ENCODE measurements at places on chromosomes 5 and 9.

GRCh38 chr9:21326526-21327139 is 8.6 kb downstream of the KLHL9 start:
- DNase-seq: peak; percentile 40

- peak; percentile 5 for DNase-seq
These were observed 290.5 kb downstream of the SLF1 start for GRCh38 chr5:94908889-94909480.

GRCh38 chr9:132531195-132531594 is 51.2 kb upstream of the BARHL1 start:
- DNase-seq: no peak

DNA sequence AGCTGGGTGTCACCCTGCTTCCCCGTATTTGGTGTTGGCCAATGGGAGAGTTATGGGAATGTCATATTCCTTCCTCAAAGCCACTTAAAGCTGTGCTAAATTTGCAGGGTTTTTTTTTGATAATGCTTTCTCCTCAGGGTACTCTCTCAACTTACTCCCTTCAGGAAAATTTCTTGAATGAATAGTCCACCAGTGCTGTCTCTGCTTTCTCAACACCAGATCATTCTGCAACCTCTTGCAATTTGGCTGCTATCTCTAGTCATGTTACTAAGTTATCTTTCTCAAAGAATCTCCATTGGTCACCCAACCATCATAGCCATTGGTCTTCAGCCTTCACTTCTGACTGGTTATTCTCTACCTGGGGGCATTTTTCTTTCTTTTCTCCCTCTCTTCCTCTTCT is 13.4 kb upstream of the TNFAIP8 start:
- DNase-seq: no peak

GRCh38 chr5:151106043-151106442 is 25.2 kb upstream of the TNIP1 start:
- no peak for DNase-seq

DNA sequence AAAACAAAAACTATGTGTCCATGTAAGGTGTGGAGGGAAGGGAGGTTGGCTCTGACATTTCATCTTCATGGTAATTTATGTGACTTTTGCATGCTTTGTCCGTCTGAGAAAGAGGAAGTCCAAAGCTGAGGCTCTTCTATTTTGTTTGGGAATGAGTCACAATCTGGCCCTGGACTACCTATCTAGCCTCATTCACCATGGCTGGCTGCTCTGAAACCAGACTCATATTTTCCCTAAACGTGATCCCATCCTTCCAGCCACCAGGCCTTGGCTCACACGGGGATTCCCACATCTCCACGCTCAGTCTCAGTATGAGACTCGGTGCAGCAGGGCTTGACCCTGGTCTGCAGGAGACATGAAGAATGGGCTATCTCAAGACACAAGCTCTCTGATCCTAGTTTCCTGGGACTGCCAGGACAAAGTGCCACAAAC is 672.8 kb downstream of the ACTL7B start:
- peak; percentile 79 for DNase-seq

DNA sequence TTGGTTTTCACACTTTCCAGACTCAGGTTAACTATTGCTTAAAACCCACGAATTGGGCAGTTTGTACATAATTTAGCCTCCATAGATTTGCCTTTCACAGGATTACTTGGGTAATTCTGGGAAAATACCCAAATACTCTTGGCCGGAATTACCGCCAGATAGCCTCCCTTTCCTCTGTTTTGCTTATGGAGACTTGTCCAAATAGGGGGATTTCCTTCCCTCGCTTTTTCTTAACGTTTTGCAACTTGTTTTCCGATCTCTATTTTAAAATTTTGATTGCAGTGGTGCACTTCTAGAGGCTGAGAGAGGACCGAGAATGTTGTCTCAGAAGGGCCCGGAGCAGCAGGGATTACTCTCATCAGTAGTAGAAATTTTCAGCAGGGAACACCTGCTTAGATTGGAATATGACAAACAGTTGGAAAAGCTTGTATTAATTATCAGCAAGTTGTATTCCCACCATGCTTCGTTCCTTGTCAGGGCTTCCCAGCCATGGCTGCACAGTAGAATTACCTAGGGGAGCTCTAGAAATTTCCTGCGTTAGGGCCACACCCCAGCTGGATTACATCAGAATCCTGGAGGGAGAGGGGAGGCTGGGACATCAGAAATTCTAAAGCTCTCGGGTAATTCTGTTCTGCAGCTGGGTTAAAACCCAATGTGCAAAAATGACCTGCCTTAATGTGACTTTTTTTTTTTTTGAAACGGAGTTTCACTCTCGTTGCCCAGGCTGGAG is 329.1 kb downstream of the SH3GL2 start:
- no peak for DNase-seq

DNA sequence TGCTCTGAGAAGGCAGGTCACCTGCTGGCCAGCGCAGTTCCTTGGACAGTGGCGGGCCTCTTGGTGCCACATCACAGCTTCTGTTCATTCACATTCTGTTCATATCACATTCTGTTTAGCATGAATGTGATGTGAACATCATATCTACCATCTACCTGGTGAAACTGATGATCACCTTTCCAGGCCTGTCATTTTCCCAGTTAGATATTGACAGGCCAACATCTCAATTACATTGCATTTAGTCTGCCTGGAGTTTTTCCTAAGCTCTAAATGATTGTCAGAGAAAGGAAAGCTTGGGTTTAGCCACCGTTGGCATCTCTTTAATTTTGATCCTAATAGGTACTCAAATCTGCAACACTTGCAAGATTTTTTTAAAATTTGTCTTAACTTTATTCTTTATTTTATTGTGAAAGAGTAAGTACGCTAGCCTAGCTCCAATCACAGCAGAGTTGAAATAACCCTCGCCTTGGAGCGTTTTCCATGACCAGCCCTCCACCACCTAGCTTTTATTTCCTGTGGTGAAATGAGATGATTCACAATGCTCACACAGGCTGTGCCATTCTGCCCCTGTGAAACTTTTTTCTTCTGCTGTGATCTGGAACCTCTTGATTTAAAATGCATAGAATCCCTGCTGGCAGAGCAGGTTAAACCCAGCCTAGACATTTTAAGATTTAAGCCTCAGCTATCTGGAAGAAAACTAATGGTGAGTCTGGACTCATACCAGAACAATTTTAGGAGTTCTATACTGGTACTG is 225.0 kb downstream of the ESM1 start:
- no peak for DNase-seq

DNA sequence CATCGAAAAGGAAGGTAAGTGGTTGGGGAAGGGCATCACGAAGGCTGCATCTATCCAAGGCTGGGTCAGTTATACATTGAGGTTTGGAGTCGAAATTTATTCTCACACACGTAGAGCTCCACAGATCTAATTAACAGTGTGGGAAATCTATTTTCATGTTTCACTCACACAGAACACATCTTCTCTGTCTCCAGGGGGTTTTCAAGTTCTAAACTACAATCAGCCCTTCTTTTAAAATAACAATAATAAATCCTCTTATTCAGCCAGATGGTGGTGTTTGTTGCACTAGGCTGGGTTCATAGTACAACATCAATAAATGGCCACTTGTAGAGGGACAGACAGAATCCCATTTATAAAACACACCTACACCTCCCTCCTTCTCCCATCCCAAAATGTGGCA is 174.5 kb upstream of the KLF9 start:
- DNase-seq: no peak

GRCh38 chr5:112467485-112467884 is 48.4 kb upstream of the EPB41L4A start:
- DNase-seq: no peak

DNA sequence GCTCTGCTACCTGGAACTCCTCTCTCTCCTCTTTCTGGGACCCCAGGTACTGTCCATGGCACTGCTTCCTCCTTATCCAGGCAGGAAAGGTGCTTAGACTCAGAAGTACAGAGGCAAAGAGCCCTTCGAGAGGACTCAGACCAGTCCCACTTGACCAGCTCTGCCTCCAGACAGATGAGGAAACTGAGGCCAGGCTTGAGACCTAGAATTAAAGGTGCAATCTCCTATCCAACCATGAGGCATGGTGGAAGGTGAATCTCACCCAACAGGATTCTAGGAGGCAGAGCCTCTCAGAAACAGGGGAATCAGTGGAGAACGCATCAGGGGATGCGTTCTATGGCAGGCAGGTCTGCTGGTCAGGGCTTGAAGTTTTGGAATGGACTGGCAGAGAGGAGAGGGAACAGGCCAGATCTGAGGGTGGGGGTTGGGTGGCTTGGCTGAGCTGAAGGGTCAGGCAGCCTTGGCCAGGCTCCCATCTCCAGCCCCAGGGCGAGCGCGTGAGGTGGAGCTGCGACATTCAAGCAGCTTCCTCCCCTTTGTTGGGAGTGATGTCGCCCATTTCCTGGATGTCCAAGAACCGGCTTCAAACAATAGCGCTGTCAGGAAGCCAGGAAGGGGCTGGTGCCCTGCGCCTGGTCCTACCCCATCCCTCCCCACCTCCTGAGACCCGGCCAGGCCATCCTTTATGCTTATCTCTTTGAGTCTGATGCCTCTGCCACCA is 26.2 kb downstream of the NDUFA8 start:
- DNase-seq: no peak

DNA sequence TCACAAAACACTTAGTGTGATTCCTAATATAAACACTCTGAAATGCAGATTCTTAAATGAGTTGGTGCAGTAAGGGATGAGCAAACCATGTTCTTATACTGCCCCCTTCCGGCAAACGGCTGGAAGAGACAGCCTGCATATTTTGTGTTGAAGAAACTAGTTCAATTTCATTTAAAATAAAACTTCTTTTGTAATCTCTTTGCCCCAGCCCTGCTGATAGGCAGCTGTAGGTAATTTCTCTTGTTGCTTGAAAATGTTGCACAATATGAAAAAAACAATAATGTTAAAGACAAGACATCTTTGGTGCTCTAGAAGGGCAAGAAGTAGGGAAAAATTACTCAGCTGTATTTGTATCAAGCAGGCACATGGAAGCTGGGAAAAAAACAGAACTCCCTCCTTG is 89.7 kb upstream of the CCNG1 start:
- DNase-seq: no peak

GRCh38 chr9:14881006-14881405 is 29.2 kb downstream of the FREM1 start:
- DNase-seq: no peak

DNA sequence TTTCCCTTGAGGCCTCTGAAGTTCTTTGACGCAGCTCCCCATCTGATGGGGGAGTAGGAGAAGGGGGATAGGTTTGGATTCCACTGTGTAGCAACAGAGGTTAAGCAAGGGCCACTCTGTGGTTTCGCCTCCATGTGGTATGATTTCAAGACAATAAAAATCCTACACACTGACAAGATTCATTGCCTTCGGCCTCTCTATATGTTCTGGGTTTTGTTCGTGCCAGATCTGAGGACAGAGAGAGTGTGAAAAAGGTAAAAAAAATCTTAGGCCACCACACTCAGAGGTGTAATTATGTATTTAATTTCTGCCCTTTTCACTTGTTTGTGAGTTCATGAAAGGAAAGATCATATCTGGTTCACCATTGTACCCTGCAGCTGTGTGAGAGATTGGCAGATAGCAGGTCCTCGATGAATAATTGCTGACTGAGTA is 715.2 kb upstream of the ZNF608 start:
- no peak for DNase-seq

- no peak for DNase-seq
These were observed 1.7 kb downstream of the SLIT3 start for GRCh38 chr5:169299191-169299662.

DNA sequence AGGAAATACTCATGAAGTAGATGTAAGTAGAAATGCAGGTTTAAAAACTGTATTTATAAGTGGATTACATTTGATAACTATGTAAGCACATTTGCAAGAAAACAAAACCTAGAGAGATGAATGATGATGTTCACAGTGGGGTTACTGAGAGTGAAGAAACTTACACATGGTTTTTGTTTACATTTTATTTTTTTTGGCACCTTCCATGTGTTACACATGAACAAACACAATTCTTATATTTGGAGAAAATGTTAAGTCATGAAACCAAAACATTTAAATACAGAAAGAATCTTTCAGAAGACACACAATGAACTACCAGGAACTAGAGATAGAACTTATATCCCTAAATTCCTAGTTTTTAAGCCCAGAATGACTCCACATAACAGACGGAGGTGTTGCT is 51.5 kb upstream of the SPATA31E1 start:
- DNase-seq: no peak

GRCh38 chr5:151115272-151115905 is 34.6 kb upstream of the TNIP1 start:
- DNase-seq: peak; percentile 50

All from RCC 7860 (cell line).